ENCODE measurements at places on chromosomes 2 and 18.

- DNase-seq: no peak
These were observed 526.9 kb upstream of the FANCL start for GRCh38 chr2:58767828-58768714.

- no peak for DNase-seq
These were observed 130.4 kb upstream of the CYP26B1 start for GRCh38 chr2:72278046-72278445.

GRCh38 chr18:59821983-59822382 is 77.8 kb upstream of the PMAIP1 start:
- no peak for DNase-seq

DNA sequence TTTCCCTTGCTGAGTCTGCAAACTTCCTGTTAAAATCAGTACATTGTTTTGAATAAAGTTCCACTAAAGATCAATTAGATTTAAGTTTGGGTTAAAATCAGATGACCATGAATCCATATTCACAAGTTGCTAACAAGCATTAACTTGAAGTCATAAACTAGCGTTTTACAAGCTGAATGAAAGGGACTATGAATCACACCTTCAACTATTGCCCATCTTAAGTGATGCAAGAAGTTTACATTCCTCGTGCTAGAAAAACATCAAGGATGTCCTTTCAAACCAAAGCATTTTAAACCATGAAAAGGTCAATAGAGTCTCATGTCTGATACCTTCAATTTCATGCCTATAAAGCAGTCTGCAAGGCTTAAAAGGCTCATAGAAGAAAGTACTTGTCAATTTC is 257.2 kb upstream of the SYT4 start:
- DNase-seq: no peak

GRCh38 chr18:23690505-23691068 is 1.3 kb downstream of the LAMA3 start:
- no peak for DNase-seq
